ENCODE measurements at places on chromosomes 4 and X. TPM values are rescaled to one million over a fixed set of nuclear protein-coding genes. Genes with fewer than 3 reads are reported as not detected.

Gene TIMM8A
- 2.9 TPM for total RNA-seq

Gene TACR3
- not detected for total RNA-seq

Gene GAGE2A
- not detected for total RNA-seq

DNA sequence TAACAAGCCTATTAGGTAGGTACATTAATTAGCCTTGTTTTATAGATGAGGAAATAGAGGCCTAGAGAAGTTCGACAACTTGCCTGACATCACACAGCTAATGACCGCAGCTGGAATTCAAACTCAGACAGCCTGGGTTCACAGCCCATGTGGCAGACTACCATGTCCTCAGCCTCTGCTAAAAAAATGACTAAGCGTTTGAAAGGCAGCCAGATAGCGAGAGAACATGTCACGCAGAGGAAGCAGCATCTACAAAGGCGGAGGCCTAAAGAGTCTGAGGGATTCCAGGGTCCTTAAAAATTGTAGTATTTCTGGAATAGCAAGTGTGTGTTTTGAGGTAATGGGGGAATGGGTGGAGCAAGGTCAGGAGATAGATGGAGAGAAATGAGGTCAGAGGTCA is 33.2 kb upstream of the BMP15 start:
- no peak for DNase-seq

DNA sequence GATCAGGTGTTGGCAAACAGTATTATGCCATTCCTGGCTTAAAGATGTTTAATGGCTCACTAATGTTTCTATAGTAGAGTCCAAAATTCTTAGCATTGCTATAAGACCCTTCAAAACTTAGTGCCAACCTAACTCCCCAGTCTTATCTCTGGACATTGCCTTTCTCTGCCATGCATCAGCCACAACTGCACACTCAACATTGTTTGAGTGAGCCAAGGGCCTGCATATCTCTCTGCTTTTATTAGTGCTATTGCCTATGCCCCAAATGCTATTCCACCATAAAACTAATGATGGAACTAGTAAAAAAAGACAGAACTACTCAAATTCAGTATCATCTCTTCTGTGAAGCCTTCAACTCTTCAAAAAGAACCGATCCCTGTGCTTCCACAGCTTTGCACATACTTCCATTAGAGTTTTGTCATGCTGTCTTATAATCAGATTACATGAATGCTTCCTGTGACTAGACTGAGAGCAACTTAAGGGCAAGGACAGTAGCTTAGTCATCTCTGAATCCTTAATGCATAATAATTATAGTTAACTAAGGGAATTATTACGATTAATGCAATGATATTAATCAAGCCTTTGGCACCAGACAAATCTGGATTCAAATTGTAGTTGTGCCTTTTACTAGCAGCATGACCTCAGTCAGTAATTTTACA is 53.7 kb downstream of the CHM start:
- no peak for DNase-seq

DNA sequence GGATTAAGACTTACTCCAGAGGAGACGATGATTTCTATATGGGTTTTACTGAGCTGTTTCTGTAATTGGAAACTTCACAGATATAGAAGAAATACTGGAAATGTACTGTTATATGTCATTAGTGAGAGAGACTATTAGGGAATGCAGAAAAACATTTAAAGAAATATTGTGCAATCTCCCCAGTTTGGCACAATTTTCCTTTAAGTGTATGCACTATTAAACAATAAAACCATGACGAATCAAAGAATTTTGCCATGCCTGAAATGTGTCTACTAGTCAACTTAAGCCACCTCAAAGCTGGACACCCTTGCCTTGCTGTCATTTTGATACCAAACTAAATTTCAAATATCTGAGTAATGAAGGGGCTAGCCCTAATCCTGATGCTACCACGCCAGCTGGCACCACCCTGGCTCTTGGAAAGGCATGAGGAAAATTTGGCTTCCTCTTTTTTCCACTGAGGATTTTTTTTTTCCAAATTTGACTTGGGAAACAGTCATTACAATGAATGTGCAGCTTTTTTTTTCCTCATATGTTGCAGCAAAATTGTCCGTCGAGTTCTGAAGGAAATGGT is 36.1 kb downstream of the MTTP start:
- no peak for DNase-seq

DNA sequence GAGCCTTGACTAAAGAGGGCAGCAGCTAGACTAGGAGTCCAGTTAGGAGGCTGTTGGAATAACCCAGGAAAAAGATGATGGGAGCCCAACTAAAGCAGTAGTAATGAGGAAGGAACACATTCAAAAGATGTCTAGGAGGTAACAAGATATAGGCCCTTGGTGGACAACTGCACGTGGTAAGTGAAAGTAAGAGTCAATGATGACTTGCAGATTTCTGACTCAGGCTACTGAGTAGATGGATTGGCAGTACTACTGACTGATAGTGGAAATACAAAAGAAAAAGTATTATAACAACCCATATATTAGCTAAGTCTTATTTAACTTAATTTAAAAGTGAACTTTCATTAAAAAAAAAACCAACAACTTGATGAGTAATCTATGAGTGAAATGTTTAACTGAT is 74.0 kb downstream of the PAK3 start:
- DNase-seq = no peak

DNA sequence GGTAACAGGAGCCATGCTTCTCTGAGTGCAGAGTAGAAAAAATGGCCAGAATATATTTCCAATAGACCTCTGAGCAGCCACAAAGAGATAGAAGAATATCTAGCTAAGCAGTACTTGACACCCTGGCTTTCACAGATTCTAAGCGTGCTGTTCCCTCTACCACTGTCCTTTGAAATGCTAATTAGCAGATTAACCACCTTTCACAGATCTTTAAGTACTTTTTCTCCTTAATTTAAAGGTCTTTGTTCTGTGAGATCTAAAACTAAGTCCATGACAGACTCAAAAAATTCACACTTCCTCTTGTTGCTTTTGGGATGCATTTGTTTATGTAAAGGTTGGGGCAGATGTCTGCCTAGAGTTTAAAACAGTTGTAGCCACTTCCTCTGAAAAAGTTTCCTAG is 28.3 kb upstream of the MAGEC2 start:
- no peak for DNase-seq
